ENCODE measurements at places on chromosomes 5 and 9. TPM values are rescaled to one million over a fixed set of nuclear protein-coding genes. Genes with fewer than 3 reads are reported as not detected.

Gene HMCN2
- total RNA-seq, result 0.20 TPM

DNA sequence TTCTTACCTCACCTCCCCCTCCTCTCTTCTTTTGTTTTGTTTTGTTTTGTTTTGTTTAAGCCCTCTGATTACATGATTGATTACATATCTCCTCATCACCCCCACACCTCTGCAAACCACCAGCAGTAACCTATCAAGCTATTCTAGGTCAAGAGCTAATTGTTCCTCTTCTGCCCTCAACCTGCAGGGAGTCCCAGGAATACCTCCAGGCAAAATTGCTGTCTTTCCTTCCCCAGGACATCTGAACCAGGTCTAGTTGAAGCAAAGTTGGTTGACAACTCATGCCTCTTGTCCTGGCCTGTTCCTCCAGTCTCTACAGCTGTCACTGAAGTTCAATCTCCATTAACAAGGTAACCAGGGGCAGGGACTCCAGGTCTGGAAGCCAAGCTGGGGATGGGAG, 80.0 kb upstream of the PTGER4 start:
- no peak for DNase-seq

GRCh38 chr5:911601-912000, 18.9 kb downstream of the TRIP13 start:
- no peak for DNase-seq

DNA sequence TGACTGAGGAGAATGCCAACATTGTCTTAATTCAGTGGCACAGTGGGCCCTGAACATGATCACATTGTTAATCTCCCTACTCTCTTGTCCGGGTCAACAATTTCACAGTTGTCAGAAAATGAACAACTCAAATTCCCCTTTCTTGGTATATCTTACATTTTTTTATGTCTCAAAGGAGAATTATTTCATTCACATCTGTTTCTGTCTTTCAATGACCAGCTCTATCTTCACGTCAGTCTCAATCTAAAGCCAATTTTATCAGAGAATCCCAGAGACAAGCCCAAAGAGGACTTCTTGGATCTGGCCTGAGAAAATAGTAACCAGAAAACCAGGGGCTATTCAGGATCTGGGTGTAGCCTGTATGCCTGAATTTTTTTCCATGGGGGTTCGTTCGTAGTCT, 477.5 kb downstream of the PDE4D start:
- DNase-seq, result no peak

DNA sequence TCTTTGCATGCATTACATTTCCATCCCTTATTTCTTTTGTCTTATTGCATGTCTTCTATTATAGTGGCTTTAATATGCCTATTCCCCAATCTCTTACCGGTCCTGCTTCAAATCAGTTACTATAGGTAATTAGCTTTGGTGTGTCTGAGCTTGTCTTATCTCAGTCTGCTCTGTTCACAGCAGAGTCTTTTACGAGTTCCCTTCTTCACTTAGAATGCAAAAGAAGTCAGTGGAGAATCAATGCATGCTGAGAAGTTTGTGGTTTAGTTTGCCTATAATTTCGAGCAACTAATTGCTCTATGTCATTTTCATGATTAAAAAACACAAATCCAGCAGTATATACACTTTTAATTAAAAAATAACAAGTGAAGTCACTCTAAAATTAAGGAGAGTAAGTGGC, 545.0 kb downstream of the SLCO4C1 start:
- DNase-seq, result no peak

DNA sequence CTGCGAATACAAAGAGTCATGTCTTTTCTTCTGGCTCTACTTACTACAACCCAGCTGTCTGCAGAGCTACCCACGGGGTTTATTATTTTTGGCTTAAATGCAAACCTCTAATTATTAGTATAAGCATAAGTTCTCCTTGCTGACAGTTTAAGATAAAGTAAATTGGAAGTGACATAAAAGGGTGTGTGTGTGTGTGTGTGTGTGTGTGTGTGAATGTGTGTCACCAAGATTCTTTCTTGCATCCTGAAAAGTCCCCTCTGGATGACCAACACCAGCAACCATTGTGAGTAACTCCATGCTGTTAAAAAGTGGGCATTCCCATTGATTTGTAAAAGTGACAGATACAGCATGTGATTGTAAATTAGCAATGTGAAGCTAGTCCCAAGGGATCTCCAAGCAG, 803.8 kb upstream of the ZNF608 start:
- no peak for DNase-seq
